Inflammatory macrophage treated with lipopolysaccharide for 1 hour (primary cell): ENCODE measurements at places on chromosomes 11 and 22.

DNA sequence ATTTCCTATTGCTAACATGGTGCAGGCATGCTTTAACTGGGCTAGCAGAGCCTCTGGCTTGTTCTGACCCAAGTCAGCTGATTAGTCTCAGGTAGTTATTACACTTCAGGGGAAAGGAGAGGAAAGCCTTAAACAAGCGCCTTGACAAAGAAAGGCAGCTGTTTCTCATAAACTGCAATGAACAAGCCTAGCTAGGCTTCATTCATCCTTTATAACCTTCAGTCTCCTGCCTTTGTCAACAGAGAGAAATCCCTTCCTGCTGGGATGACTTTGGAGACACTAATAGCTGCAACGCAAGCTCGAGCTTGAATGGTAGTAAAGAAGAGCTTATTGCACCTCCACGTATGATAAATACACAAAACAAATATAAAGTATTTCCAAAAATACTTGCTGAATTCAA lies 68.4 kb downstream of the CCDC34 start:
- DNase-seq, result no peak

DNA sequence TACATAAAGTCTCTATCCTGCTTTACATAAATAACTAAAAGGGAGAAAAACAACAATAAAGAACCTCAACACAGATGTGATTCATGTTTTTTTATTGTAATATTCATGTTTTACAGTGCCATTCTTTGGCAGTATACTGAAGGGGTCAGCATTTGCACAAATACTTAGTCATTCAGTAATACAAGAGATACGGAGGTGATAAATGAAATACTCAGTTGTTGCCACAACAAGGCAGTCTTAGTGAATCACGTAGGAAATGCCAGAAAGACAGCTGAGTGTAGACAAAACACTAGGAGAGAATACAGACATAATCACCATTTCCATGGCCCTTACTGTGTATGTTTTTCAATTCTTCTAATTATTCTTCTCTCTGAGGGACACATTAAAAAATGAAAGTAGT lies 910.4 kb downstream of the METTL15 start:
- DNase-seq, result no peak

DNA sequence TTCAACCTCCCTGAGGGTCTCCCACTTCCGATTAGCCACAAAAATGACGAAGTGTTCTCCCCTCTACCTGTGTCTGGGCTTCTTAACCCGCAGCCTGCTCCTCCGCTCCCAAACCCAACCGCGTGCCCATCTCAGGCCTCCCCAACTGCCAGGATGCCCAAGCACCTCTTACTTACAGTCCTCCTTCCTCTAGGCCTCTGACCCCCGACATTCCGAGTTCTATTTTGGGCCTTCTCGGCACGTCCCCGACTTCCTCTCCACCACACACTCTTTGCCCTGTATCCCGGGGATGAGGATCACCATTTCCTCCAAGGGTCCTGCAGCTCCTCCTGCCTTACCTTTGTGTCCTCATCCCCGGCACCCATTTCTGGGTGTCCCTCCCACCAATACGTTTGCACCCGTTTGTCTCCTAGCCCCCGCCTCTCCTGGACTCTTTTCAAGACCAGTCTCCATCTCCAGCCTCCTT lies 388 bp upstream of the MUS81 start:
- no peak for DNase-seq

- no peak for DNase-seq
Measured at GRCh38 chr22:25514436-25515180, 49.9 kb upstream of the GRK3 start.

GRCh38 chr11:44623341-44623730 lies 57.9 kb downstream of the CD82 start:
- no peak for DNase-seq

- DNase-seq, result peak; percentile 55
Measured at GRCh38 chr11:82906236-82906635, 4.7 kb downstream of the DDIAS start.

DNA sequence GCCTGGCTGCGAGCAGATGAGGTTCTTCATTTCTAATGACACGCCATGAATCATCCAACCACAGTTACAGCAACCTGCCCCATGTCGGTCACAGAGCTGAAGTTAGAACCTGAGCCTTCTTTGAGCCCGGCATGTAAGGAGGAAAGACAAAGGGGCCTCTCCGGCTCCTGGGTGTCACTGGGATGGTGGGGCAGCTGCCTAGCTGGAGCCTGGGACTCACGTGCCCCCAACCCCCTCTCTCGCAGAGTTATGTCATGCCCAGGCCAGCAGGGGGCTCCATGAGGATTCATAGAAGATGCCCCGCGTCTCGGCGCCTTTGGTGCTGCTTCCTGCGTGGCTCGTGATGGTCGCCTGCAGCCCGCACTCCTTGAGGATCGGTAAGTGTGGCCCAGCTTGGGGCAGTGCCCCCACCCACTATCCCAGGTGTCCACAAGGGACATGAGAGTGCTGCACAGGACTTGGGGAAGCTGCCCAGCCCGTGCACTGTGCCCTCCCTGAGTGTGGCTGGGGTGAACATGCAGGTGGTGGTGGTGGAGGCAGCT lies 148.5 kb downstream of the GRIK4 start:
- peak; percentile 16 for DNase-seq

GRCh38 chr11:85723088-85723487 lies 37.1 kb upstream of the CCDC89 start:
- no peak for DNase-seq

DNA sequence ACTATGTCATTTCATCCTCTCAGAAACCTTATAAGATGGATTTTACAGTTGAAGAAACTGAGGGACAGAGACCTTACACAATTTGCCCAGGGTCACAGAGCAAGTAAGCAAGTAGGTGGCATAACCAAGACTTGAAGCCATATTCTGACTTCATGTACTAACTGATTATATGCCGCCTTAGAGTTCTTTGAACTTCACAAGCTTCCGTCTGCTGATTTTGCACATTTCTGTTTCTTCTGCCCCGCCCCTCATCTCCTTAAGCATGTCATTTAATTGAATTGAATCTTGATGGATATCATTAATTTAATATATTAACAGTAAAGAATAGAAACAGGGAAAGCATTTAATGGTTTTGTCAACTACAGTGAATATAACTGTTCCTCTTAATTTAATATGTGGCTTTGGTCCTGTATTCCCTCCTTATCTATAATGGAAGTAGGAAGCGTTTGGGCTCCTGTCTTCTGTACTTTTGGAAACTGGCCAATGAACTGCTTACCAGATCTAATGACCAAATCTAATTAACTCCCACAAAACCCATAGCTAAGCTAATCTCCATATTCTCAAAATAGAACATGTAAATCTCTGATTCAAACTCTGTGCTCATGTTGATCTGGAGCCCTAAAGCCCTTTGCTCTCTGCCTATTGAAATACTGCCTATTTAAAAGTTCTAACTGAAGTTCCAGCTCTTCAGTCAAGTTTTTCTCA lies 30.4 kb downstream of the SIK2 start:
- no peak for DNase-seq

DNA sequence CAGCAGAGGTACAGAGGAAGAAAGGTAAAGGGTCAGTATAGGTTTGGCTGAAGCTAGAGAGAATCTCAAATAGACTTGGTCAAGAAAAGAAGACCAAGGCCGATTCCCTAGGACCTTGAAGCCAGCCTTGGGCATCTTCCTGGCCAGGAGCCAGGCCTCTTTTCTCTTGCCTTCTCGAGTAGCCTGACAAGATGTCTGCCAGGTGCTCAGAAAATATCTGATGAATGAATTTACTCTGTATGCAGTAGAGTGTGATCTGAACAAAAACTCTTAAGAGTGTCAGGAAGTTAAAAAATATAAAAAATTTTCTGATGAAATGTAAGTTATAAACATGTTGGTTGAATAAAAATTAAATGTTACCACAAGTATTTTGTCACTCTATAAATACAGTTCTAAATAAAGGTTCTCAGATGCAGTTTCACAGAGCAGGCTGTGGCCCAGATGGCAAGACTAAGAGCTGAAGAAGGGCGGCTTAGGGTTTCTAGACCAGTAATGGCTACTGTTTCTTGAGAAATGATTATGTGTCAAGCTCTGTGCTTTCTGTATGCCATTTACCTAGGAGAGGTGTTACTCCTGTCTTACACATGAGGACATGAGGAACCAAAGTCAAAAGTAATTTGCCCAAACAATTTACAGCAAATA lies 98.1 kb downstream of the ATXN10 start:
- no peak for DNase-seq

- no peak for DNase-seq
Measured at GRCh38 chr11:102446606-102447005, 6.0 kb downstream of the TMEM123 start.

DNA sequence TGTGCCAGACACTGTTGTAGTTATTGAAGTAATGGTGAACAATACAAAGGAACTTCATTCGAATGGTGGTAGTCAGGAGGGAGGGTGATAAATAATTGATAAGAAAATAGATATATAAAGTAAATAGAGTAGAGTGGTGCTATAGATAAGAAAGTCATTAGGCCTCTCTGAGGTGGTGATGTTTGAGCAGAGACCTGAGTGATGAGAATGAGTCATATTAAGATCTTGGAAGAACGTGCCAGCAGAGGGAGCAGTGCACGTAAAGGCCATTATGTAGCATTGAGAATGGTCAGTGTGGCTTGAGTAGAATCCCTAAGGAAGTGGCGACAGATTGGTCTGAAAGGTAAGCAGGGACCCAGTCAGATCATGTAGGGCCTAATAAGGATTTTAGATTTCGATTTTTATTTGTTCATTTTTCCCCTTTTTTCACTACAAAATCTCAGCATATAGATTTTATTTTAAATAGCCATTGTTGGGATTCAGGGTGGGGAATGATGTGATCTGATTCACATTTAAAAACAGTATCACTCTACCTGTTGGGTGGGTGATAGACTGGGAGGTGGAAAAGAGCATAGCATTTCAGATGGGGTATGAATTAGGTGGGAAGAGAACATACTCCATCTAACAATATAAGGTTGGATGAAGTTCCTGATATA lies 44.7 kb downstream of the CCDC90B start:
- peak; percentile 69 for DNase-seq

DNA sequence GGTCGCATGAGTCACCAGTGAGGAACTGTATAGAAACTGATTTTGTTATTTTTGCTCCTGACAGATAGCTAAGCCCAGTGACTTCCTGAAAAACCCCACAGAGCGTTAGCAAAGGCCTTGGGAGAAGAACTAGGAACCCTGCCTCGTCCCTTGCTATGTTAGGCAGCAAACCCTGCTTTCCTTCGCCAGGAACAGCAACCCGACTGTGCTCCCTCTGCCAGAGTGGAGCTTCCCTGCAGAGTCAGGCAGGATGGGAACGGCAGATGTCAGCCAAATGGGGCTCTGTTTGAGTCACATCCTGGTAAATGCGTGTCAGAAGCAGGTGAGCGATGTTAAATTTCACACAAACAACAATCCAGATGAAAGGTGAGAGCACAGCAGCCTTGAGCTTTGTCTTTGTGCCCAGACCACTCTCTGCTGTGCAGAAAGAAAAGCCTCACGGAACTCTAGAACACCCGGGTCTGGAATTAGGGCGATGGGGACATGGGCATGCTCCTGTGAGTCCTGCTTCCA lies 186.6 kb downstream of the ADAMTS15 start:
- no peak for DNase-seq

DNA sequence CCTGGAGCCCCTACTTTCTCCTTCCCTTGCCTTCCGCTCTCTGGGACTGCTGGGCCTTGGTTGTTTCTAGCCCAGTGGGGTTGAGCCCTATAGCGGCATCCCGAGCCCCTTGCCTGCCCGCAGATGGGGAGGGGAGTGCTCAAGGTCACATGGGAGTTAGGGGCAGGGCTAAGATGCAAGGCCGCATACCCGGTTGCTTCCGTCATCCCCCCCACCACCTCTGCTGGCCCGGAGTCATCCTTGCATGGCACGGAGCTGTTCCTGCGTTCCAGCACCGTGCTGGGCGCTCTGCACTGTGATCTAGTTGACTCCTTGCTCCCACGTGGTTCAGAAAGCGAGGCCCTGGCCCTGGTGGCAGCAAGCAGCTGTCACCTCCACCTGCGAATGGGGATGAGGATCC lies 18.0 kb downstream of the FLRT1 start:
- no peak for DNase-seq

DNA sequence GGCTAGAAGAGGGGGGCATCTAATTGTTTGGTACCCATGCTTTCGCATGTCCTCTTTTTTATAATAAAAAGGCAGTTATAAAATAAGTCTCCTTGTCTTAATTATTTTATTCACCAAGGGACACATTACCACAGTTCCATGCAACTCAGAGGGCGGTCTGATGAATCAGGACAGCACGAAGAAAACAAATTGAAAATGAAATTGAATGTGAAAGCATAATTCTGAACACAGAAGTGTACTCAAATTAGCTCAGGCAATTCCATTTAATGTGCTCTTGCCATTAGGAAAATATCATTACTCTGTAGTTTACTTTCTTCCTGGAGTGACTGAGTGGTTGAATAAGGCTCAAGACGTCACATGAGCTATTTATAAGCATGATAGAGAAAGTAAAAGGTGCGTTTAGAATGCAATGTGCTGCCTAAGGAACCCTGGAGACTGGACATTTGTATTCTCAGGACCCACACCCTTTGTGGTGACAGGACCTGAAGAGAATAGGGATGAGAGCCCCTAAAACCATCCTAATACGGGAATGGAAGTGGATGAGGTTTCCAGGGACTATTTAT lies 59.6 kb downstream of the MTNR1B start:
- DNase-seq, result no peak

- no peak for DNase-seq
Measured at GRCh38 chr22:46925818-46926217, 163.4 kb downstream of the TBC1D22A start.

DNA sequence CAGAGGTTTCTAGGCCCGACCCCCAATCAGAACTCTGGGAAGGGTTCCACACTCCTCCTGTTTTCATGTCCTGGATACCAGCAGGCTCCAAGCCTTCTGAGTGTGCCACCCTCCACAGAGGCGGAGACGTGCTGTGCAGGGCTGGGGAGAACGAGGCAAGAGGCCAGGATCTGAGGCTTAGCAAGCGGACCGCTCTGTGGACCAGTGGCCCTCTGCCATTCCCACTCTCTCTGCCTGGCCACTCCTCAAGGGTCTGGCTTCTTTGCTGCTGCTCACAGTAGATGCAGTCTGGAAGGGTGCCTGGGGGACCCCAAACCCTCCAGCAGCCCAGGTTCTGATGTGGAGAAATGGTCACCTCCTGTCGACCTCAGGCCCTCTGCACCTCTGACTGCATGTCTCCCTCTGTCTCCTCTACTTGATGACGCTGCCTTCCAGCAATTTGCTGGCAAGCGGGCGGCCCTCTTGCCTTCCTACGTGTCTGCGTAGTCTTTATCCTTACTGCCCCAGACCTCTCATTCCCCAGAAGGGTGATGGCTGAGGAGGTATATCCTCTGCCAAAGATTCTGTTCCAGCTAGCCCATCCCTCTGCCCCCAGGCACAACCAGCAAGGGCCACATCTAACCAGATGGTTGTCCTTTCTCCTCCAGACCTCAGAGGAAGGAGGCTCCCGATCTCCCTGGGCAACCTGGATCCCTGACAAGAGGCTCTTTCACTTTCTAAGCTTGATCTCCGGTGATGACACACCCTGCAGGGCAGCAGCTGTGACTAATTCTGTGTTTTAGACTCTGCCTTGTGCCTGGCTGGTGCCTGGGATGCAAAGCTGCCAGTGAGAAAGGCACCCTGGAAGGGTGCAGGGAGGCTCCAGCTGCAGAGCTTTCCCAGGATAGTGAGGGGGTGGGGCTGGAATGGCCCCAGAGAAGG lies 87.3 kb downstream of the NAT10 start:
- DNase-seq, result no peak
